Inflammatory macrophage (primary cell): ENCODE measurements at places on chromosomes 2 and 18.

DNA sequence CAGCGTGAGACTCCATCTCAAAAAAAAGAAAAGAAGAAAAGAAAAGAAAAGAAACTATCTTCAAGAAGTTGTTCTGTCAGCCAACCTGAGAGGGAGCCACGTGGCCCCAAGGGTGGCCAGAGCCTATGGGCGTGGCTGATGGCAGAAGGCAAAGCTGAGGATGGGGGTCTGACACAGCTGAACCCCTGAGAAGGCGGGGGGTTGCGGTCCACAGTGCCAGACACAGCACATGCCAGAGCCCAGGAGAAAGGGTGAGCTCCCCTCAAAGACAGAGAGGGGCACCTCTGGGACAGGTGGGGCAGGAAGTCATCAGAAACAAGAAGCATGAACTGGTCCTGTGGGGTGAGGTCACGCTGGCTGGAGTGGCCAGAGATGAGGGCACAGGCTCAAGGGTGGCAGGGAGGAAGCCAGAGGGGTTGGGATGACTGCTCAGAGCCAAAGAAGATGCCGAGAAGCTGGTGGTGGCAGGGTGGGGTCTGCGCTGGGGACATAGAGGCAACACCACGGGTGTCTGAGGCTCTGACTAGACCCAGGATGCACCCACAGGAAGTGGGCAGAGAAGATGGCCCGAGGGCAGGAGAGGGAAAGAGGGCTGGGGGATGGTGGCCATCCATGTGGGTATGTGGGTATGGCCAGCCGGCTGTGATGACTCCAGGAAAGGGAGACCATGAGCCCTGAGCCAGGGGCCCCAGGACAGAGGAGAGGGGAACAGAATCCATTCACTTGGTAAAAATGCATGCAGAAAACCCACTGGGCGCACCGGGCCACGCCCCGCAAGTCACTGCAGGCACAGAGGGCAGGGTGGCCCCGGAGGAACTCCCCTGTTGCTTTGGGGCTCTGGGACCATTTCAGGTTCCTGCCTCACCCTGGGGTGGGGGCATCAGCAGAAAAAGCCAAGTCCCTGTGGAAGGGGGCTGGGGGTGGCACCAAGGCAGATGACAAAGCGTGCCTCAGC is 8.4 kb downstream of the KIF1A start:
- no peak for DNase-seq

GRCh38 chr2:35931626-35932025 is 424.0 kb upstream of the CRIM1 start:
- DNase-seq = no peak

- DNase-seq = no peak
Observed at GRCh38 chr2:160499865-160500264, 6.3 kb upstream of the RBMS1 start.

GRCh38 chr2:196274387-196274809 is 103.0 kb upstream of the STK17B start:
- DNase-seq = peak; percentile 29

DNA sequence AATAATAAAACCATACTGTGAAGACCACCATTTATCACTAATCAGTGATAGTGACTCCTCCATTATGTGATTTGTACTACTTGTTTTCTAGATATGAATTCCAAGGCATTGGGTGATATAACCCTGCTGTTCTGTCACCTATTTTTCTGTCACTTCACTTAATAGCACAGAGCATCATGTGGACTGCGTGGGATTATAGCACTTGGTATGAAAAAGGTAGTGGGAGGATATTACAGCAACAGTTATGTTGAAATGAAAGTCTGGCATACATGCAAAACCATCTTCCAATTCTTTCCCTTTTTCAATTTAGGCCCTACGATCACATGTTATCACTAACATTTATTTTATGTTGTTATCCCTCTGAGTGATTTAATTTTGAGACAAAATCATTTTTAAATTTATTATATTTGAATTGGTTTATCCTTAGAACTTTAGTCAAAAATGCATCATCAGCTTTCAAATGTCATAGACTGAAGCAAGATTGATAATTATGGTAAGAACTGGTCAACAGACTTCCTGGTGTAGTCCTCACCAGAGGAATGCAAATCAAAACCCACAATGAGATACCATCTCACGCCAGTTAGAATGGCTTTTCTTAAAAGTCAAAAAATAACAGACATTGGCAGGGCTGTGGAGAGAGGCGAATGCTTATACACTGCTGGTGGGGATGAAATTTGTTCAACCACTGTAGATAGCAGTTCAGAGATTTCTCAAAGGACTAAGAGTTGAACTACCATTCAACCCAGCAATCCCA is 242.6 kb downstream of the IKZF2 start:
- peak; percentile 82 for DNase-seq

DNA sequence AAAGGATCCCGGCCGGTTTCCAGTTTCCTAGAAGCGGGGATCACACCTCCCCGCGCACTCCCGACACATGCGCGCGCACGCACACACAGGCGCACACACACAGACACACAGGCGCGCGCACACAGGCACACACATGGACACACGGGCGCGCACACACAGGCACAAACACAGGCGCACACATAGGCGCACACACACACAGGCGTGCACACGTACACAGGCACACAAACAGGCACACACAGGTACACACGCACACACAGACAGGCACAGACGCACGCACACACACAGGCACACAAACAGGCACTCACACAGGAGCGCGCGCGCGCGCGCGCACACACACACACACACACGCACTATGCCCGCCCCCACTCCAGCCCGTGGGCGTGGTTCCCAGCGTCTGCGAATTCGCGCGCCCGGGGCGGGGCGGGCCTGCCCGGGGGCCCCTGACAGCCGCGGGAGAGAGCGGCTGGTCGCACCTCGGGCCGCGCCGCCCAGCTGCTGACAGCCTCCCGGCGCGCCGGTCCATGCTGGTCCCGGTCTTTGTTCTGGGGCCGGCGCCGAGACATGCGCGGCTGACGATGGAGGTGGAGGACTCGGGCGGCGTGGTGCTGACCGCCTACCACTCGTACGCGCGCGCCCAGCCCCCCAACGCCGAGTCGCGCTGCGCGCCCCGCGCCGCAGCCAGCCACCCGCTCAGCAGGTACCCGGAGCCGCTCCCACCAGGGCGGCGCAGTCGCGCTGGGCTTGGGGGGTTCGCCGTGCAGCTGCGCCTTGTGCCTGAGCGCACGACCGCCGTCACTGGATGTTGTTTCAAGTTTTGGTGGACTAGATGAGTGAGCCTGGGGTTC is at the start of gene ARHGAP28:
TSS of gene ARHGAP28 (plus strand) at position 470 of the 845 bp plus-strand sequence. CDS start at position 576, 106 bp downstream.
- no peak for DNase-seq

GRCh38 chr2:53672881-53673522 is 94.6 kb upstream of the CHAC2 start:
- no peak for DNase-seq

DNA sequence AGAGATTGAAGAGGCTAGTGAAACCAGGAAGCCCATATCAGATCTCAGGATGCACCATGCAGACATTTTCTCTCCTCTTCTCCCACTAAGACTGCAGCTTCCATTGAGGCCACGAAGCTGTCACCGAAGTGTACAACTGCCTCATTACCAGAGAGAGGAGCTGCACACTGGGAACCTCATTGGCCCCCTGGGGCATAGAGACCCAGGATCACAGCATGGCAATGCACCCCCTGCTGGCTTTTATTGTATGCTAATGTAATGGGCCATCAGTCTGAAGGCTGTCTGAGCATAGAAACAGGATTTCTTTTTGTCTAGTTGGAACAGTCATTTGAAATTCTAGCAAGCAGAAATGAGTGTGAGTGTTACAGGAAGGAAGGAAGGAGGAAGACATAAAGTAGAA is 861.6 kb upstream of the CELF4 start:
- no peak for DNase-seq

DNA sequence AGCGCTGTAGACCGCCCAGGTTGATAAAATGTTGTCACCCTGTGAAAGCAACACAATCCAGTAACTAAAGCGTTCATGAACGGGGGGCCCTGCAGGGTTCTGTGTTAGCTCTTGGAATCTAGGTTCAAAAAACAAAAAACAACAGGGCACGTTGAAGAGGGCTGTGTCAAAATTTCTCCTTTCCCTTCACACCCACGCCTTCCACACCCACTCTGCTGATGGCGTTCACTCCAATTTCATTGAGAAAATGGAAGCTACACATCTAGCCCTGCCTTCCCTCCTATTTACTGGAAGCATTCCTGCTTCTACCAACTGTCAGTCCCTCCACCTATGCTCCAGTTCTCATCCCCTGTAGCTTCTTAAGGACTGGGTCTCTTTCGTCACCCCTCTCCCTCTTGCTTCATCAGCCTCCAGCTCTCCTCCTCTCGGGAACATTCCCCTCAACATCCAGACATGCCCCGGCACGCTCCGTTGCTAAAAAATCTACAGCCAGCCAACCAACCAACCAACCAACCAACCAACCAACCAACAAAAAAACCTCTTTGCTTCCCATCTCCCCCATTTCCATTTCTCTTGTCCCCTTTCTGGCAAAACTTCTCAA is 98.4 kb upstream of the SP3 start:
- DNase-seq = no peak

GRCh38 chr2:120901201-120901600 is 165.5 kb downstream of the GLI2 start:
- DNase-seq = no peak

DNA sequence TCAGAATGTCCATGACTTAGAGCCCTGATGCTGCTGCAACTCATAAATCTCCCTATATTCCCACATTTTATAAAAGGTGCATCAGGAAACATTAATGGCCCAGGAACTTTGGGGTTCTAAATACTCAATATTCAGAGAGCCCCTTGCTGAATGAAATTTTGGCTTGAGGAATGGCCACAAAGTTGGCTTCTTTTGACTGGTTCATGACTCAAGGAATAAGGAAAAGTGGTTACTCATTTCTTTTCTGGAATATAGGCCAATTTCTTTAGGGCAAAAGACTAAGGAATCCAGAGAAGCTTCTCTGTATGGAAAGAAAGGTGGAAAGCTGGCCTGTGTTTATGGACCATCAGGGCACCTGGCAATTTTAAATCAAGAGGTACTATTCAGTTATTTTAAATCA is 308.9 kb upstream of the NT5C1B start:
- DNase-seq = no peak

GRCh38 chr2:61619561-61619960 is 81.4 kb upstream of the XPO1 start:
- DNase-seq = no peak

- DNase-seq = no peak
Observed at GRCh38 chr2:120797421-120798221, 62.0 kb downstream of the GLI2 start.

DNA sequence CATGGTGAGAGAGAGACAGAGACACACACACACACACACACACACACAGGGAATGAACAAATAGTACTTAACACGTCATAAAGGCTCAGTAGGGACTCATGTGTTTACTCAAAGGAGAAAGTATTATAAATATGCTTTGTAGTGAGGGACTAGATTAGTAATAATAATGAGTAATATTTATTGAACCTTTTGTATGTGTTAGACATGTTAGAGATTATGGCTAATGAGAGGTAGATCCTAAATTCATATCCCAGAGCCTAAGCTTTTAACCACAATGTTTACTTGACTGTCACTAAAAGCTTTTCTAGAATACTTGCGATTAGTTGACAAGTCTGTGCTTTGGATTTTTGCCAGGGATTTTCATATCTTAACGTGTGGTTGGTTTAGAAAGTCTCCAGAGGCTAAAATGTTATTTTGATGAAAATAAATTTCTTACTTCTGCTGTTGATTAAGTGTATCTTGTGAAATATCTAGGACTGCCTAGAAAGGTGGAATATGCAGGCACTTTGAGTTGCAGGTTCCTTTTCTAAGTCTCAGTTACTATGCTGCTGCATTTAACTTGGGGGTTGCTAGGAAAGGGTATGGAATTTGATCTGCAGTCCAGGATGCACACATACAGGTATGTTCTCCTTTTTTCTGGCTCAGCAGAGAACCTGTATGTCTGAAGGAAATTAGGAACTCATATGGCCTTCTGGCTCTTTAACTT is 64.5 kb downstream of the UBR3 start:
- no peak for DNase-seq
